Kasumi-1 (cell line): ENCODE measurements at places on chromosomes 1 and 21.
A peak's percentile ranks its signal among the peaks of the same experiment; 100 is the strongest.

GRCh38 chr1:37672136-37672870 is 20.0 kb upstream of the CDCA8 start:
- no peak for DNase-seq

DNA sequence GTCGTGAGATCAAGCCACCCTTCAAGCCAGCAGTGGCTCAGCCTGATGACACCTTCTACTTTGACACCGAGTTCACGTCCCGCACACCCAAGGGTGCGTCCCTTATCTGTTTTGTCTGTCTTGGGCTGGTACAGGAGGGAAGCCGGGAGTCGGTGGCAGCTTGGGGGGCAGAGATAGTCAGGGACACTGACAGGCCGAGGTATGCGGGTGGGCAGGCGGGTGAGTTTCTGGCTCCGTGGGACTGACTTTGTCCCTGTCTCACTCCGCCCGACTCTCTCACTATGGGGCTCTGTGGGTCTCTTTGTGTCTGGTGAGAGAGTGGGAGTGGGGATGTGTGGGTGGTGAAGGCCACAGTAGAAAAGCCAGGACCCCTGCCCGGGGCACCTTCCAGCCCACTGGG is 27.4 kb downstream of the RPS6KA1 start:
- no peak for DNase-seq

- no peak for DNase-seq
Measured at GRCh38 chr1:7842517-7842916, 10.3 kb downstream of the UTS2 start.

- no peak for DNase-seq
Measured at GRCh38 chr1:237613984-237614383, 276.7 kb downstream of the ZP4 start.

GRCh38 chr1:4001461-4001860 is 101.4 kb upstream of the C1orf174 start:
- no peak for DNase-seq

DNA sequence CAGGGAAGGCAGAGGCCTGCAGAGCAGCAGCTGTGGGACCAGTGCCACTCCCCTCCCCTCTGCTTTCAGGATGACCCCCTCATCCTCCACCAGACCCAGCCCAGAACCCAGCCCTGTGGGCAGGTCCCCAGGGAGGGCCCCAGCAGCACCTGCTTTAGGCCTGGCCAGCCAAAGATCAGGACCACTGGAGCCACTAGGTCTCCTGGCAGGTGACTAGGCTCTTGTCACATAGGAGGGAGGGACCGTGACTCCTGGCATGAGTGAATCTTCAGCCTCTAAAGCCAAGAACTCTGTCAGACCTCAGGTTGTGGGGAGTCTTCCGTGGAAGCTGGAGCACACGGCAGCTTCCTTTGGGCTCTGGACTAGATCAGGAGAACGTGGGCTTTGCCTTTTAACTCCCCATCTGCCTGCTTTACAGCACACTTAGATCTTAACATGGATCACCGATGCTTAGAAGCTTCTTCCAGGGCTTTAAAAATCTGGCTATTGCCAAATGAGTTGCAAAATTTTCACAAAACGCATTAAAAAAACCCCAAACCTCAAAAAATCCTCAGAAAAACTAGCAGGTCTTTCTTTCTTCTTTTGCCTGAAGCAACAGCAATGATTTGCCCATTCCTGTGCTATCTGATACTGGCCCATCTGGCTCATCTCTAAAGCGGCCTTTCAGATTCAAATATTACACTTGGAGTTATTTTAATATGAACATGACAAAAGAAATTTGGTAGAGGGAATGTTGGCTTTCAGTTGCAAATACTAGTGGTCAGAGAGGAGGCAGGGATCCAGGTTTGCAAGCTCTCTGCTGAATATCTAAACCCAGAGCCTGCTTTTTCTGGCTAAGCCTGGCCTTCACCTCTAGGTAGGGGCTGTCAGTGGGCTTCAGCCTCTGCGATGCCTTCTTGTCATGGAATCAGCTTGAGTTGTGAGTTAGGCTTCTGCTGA is 235.2 kb downstream of the SDCCAG8 start:
- DNase-seq: no peak

DNA sequence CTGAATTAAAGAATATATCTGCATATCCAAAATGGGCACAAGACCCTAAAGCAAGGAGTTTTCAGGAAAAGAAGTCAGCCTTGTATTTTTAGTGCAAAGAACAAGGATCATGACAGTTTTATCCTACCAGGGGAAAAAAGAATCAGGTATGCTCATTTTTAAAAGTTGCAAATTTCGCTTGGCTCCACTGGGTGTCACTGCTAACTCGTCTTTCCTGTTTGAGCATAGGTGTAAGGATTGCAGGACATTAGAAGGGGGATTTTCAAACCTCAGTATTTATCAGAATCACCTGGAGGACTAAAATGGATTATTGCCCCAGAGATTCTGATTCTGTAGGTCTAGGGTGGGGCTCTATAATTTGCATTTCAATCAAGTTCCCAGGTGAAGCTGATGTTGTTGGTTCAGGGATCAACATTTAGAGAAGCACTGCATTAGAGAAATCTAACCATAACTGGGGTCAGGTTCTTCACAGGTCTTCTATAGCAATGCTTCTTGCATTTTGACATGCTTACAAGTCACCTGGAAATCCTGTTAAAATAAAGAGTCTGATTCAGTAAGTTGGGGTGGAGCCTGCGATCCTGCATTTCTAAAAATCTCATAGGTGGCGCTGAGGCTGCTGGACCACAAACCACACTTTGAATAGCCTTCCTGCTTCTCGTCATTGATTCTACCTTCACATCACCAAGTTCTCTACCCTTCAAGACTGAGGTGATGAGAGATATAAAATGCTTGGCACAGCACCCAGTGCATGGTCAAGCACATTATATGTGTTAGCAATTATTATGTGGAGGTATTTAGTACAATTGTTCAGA is 39.6 kb downstream of the NUF2 start:
- peak; percentile 4 for DNase-seq

- DNase-seq: no peak
Measured at GRCh38 chr21:18477043-18477442, 73.5 kb upstream of the TMPRSS15 start.

GRCh38 chr1:180484490-180484889 is 17.9 kb downstream of the ACBD6 start:
- DNase-seq: no peak

GRCh38 chr1:36401602-36402503 is 4.1 kb upstream of the LSM10 start:
- no peak for DNase-seq

GRCh38 chr1:183842795-183843144 is 37.9 kb downstream of the RGL1 start:
- no peak for DNase-seq

DNA sequence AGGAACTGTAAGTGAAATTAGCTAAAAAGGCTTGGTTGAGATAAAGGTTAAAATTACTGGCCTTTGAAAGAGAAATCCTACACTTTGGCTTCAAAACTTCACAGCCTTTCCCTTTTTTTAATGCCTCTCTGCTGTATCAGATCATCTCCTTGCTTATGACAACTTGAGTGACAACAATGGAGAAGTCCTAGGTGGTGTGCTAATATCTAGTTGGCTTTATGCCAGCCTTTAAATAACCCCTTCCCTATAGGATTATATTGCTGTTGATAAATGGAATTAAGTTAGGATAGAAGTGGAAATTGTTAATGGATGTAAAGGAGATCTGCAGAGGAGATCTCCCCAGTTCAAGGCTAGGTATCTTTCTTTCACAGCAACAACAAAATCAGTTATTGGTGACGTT is 130.2 kb upstream of the ATP1B1 start:
- no peak for DNase-seq

GRCh38 chr1:241660424-241660972 is 8.4 kb downstream of the WDR64 start:
- no peak for DNase-seq

- DNase-seq: no peak
Measured at GRCh38 chr21:25970254-25970930, 200.2 kb downstream of the APP start.

DNA sequence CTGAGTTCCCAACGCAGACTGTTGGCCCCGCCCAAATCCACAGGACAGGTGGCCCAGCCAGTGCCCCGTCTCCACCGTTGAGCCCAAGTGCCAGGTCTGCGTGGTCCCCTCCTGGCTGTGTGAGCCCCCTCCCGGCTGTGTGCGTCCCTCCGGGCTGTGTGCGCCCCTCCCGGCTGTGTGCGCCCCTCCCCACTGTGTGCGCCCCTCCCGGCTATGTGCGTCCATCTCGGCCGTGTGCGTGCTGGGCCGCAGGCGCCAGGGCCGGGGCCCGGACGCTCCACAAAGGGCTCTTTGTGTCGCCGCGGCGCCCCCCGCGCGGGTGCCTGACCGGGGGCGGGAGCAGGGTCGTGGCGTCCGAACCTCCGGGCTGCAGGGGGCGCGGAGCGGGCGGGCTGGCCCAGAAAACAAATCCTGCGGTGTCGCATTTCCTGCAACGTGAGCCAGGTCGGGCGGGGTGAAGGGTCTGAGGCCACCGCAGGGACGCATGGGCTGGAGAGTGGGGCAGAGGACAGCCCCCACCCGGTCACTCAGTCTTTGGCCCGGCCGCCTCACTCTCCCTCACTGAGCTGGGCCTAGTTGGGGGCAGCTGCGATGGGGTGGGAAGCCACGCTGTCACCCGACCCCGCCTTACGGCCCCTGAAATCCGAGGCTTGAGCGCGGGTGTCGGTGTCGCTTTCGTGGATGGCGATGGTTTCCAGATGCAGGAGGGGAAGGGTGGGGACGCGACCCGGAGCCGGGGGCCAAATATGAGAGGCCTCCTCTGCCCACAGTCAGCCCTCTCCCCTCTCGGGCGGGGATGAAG is 18.8 kb downstream of the TNFRSF25 start:
- no peak for DNase-seq

- no peak for DNase-seq
Measured at GRCh38 chr21:45139473-45139872, 65.1 kb downstream of the ADARB1 start.

GRCh38 chr1:107599220-107599619 is 365.8 kb downstream of the VAV3 start:
- DNase-seq: no peak

GRCh38 chr1:161838362-161838761 is 72.2 kb downstream of the ATF6 start:
- no peak for DNase-seq

DNA sequence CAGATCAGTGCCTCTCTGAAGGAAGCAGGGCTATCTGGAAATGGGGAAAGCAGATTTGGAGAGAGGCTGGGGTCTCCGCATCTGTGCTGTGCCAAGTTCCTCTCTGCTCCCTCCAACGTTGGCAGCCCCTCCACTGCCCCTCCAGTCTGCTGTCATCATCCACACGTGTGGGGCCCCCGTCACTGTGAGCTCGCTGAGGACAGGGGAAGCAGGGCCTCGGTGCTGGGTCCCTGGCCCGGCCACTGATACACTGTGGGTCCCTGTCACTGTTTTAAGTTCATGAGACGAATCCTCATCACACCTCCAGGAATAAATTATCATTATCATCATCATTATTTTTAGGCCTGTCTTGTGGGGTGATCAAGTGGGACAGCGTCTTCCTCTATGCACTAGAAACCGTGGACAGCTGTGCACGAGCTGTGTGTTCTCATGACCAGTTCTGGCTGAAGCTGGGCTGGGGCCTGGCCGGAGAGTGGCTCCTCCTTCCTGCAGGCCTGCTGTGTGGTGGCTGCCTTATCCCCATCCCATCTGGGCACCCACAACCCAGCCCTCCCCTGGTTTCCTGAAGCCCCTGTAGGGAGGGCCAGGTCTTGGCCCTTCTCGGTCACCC is 52.2 kb downstream of the DMRTB1 start:
- no peak for DNase-seq

GRCh38 chr1:246420300-246420699 is 86.8 kb downstream of the SMYD3 start:
- DNase-seq: no peak

DNA sequence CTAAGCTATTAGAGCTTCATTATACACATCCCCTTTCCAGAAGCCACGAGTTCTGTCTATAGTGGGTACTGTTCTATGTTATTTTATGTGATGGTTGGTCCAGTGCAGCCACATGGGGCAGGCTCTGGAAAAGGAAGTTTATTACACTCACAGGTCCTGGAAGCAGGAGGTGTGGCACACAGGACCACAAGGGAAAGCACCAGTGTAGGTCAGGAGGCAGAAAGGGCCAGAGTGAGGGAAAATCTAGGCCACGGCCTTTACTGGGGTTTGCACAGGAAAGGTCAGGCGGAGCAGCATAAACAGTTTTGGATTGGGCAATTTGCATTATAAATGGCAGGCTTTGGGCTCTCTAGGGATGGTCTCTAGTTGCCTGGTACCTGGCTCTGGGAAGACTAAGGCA is 21.8 kb upstream of the CNIH3 start:
- DNase-seq: no peak

- DNase-seq: no peak
Measured at GRCh38 chr21:41621513-41621912, 113.6 kb upstream of the TMPRSS2 start.

GRCh38 chr1:86150553-86151055 is 6.0 kb downstream of the COL24A1 start:
- no peak for DNase-seq

GRCh38 chr1:230915078-230915477 is 46.8 kb upstream of the C1orf198 start:
- DNase-seq: no peak

DNA sequence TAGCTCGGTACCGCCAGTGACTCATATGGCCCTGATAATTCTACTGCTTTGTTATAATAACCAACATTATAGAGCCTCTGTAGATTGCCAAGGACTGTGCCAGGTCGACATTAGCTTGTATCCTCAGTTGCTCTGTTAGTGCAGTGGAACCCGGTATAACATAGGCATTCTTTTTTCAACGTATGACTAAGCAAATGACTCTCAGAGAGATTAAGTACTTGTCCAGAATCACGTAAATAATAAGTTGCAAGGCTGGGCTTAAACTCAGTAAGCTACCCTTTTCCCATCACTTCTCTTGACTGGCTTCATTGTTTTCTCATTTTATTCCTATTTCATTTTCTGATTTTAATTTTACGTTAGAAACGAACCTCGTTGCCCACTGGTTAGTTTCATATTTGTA is 85.1 kb downstream of the UBE4B start:
- no peak for DNase-seq

DNA sequence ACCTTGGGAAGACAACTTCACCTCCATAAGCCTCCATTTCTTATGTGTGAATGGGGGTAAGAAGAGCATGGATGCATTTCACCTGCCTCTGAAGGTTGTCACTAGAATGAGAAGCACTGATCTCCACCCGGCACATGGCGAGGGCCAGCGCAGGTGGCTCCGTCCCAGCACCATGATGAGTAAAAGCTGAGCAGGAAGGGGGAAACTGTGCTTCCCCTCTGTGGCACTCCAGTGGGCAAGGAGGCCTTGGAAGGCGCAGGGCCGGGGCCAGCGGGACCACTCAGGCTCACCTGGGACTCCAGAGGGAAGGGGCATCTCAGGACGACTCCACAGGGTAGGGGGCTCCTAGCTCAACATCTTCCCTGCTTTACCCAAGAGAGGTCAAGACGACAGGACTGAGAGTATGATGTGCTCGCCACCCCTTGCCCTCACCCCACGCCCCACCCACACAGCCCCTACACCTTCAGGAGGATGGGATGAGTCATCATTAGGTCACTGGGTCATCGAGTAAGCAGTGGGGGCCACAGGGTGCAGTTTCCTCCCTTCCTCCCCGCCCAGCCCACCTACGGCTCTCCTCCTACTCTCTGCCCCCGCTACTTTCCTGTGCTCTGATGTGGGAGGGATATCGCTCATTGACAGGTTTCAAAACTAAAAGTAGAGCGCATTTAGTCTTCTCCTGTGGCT is 112.1 kb downstream of the HIVEP3 start:
- DNase-seq: no peak

- no peak for DNase-seq
Measured at GRCh38 chr1:36981771-36982622, 52.3 kb downstream of the GRIK3 start.
